ENCODE measurements at places on chromosomes 1 and 21.

- no peaks in the 10 kb centered on the region for H3K27me3 ChIP-seq
- H3K36me3 ChIP-seq: peaks cover 88% of the 10 kb centered on the region
- no peaks in the 10 kb centered on the region for H3K4me1 ChIP-seq
- no peak overlapping the region for H3K27ac ChIP-seq
Observed at GRCh38 chr1:236830560-236830959, 35.5 kb downstream of the MTR start.

GRCh38 chr1:28437924-28438699 is 67.7 kb upstream of the RCC1 start:
- H3K27ac ChIP-seq: peak overlapping the region; percentile 41
- no peaks in the 10 kb centered on the region for H3K27me3 ChIP-seq

GRCh38 chr1:227378871-227379554 is 60.7 kb upstream of the CDC42BPA start:
- no peaks in the 10 kb centered on the region for H3K36me3 ChIP-seq
- peak overlapping the region; percentile 46 for H3K27ac ChIP-seq
- no peaks in the 10 kb centered on the region for H3K27me3 ChIP-seq

DNA sequence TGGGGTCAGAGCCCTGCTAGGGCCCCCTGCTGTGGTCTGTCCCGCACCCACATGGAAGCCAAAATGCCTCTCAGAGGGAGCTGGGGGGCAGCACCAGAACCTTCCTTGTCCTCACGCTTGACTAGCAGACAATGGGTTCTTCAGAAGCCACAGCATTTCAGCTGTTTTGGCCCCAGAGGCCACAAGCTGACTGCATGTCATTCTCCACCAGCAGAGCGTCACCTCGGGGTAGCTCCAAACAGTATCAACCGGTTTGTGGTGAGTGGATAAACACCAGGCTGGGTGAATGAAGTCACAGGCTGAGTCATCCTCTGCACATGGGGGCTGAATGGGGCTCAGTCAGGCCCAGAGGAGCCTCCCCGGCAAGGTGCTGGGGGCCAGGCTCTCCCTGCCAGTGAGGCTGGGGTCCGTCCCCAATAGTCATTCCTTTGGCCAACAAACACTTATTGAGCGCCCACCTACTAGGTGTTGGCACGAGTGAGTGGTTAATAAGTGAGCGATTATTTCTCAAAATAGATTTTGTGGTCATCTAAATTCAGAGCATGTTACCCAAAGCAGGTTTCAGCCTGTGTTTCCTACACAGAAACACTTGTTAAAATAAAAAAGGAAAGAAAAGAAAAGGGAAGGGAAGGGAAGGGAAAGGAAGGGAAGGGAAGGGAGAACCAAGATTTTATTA is 9.1 kb downstream of the OLIG1 start:
- H3K27me3 ChIP-seq: peaks cover 15% of the 10 kb centered on the region
- DNase-seq: peak; percentile 53
- no peaks in the 10 kb centered on the region for H3K4me1 ChIP-seq
- H3K27ac ChIP-seq: peak overlapping the region; percentile 11
- no peak overlapping the region for H3K4me3 ChIP-seq

DNA sequence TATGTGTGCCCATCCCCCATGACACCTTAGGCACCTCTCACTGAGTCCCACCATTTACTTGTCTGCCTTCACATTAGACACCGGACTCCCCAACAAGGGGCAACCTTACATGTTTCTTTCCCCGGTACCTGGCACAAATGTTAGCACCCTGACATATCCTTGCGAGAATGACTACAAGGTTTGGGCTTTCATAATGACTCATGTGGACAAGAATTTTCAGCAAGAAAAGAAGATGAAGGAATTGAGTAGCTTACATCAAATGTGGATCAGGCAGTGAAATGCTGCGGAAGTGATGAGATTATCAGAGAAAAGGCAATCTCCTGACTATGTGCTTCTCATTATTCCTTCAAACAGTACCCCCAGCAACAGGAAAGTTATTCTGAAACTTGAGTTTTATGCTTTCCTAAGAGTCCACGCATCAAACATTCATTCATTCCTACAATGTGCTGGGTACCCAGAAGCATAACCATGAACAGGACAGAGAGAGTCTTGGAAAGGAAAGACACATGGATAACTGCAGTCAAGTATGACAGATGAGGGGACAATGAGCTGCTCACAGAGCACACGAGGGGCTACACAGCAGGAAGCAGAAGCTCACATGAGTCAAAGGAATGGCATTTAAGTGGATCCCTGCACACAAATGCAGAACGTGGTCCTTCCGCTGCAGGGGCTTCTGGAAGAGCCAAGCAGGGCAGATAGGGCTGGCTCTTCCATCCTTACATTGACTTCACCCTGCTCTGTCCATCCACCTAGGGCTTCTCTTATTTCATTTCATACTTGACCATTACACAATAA is 112.1 kb downstream of the PCNX2 start:
- DNase-seq: no peak
- H3K27me3 ChIP-seq: no peaks in the 10 kb centered on the region
- no peak overlapping the region for H3K27ac ChIP-seq
- no peaks in the 10 kb centered on the region for H3K4me1 ChIP-seq
- H3K36me3 ChIP-seq: no peaks in the 10 kb centered on the region
- H3K4me3 ChIP-seq: no peak overlapping the region

DNA sequence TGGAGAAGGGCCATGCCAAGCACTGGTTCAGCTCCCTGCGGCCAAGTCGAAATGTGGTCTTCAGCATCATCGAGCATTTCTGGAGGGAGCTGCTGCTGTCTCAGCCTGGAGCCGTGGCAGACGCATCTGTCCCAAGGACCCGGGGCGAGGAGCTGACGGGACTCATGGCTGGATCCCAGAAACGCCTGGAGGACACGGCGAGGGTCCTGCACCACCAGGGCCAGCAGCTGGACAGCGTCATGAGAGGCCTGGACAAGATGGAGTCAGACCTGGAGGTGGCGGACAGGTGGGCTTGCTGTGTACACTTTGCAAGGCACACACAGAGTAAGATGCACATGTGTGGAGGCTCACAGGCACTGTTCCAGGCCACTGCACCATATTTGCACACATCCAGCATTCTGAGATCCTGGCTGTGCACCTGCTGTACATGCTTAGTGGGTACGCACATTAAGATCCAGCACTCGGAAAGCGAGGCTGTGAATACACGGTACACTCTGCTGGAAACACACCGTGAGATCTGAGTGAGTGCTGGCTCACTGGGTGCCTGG is 12.8 kb downstream of the SNAP47 start:
- peaks cover 43% of the 10 kb centered on the region for H3K4me1 ChIP-seq
- no peaks in the 10 kb centered on the region for H3K27me3 ChIP-seq
- no peak for DNase-seq
- H3K4me3 ChIP-seq: no peak overlapping the region
- peak overlapping the region; percentile 16 for H3K27ac ChIP-seq
